ENCODE measurements at places on chromosomes 7 and 10. TPM values are rescaled to one million over a fixed set of nuclear protein-coding genes. Genes with fewer than 3 reads are reported as not detected.

DNA sequence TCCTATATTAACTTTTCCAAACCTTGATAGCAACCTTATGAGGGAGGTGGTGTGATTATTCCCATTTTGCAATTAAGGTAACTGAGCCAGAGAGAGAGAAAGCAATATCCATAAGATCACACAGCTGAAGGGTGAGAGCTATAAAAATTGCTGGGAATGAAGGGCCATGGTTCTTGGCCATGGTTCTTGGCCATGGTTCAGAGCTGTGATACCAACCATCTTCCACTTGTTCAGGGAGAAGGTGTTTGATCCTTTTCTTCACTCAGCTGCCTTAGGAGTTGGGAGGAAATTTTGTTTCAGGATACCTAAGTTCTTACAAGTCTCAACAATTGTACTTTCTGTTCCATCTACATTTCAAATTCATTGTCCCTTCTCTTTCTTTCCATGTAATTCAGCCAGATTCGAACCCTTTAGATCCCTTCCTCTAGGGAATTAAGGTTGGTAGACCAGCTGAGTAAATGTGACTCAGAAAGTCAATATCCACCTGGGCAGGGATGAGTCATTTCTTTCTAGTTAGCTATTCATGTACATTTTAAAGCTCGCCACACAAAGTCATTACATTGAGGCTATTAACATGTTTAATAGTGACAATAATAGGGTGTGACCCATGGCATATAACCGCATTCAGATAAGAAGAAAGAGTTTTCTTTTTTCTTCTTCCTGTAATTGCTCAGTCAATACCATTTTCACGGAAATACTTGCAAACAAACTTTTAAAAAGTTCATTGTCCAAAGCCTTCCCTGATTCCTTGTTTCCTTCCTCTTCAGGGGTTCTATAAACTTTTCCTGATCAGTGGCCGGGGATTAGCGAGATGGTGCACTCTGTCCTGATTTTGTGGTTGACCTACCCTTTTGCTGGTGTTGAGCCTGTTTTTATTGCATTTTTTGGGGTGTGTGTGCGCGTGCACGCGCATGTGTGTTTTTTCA is 143.4 kb downstream of the TCF7L2 start:
- H3K4me3 ChIP-seq = no peak overlapping the region
- H3K4me1 ChIP-seq = peaks cover 14% of the 10 kb centered on the region
- no peaks in the 10 kb centered on the region for H3K36me3 ChIP-seq
- no peak overlapping the region for H3K27ac ChIP-seq
- DNase-seq = no peak

- H3K4me1 ChIP-seq = no peaks in the 10 kb centered on the region
- DNase-seq = no peak
- H3K27me3 ChIP-seq = no peaks in the 10 kb centered on the region
- no peaks in the 10 kb centered on the region for H3K36me3 ChIP-seq
Measured at GRCh38 chr7:46028246-46028645, 107.2 kb upstream of the IGFBP3 start.

The GNAT3 gene
- not detected for total RNA-seq

DNA sequence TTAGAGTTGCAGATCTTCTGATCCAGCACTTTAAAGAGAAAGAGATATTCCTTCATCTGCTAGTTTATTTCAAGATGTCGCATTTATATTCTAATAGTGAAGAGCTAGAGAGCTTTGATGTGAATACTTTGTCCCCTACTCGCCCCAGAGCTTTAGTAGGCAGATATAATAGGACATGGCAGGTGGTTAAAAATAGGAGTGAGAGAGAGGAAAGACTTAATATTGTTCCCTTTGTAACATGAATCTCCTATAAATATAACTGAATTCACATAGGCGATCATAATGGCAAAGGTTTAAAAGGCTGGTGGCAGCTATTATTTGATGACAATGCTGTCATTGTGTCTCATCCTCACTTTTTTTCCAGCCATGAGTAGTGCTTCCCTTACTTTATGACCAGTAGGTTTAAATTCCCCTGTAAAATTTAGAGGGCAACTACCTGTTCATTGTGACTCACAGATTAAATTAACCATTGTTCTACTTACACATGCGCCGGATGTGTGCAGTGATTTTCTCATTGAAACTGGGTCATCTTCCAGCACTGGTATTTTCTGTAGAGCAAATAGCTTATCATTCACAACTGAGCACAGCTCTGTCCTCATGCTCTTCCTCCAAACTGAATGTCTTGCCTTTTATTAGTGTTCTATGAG is 906.7 kb upstream of the CELF2 start:
- no peak overlapping the region for H3K27ac ChIP-seq
- H3K27me3 ChIP-seq = no peaks in the 10 kb centered on the region
- DNase-seq = no peak
- H3K4me3 ChIP-seq = no peak overlapping the region

The FAM13C gene
- not detected for total RNA-seq

DNA sequence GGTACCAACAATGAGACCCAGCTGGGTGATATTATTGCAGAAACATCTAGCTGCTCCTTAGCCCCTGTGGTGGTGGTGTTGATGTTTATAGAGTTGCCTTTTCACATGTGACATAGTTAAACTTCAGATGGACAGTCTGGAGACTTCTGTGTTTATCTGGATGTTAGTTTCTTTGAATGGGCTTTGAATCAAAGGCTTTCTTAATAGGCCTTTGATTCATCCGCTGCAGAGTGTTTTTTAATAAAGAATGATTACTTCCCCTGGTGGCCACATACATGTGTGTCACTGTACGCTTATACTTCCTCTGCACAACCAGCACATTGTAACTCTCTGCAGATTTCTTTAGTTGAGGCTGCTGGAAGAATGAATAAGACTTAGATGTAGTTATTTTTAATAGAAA is 221.0 kb downstream of the DYNC1I1 start:
- DNase-seq = no peak
- no peak overlapping the region for H3K4me3 ChIP-seq
- no peaks in the 10 kb centered on the region for H3K4me1 ChIP-seq
- peaks cover 5% of the 10 kb centered on the region for H3K27me3 ChIP-seq
- H3K27ac ChIP-seq = no peak overlapping the region

- no peaks in the 10 kb centered on the region for H3K27me3 ChIP-seq
- H3K36me3 ChIP-seq = no peaks in the 10 kb centered on the region
- H3K4me1 ChIP-seq = no peaks in the 10 kb centered on the region
- no peak overlapping the region for H3K4me3 ChIP-seq
- no peak overlapping the region for H3K27ac ChIP-seq
Measured at GRCh38 chr7:145665499-145666258, 450.9 kb upstream of the CNTNAP2 start.

DNA sequence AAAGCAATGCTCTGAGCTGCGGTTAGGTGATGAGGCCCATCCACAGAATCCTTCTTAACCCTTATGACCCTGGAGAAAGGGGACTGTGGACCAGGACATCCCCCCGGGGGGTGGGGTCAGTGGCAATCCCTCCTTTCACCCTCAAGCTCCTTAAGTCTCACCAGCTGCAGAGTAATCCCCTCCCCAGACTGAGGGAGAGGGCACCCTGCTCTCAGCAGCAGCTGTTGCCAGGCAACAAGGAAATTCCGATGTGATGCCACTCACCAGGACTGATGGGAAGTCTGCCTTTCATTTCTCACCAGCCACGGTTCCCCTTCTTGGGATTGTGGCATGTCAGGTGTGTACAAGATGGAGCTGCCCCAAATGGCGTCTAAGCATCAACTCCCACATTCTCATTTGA is 129.6 kb downstream of the DOCK1 start:
- no peak overlapping the region for H3K4me3 ChIP-seq
- no peaks in the 10 kb centered on the region for H3K4me1 ChIP-seq
- H3K27me3 ChIP-seq = no peaks in the 10 kb centered on the region
- H3K36me3 ChIP-seq = no peaks in the 10 kb centered on the region
- H3K27ac ChIP-seq = no peak overlapping the region

GRCh38 chr10:128630787-128631252 is 504.6 kb upstream of the MKI67 start:
- DNase-seq = no peak
- peaks cover 5% of the 10 kb centered on the region for H3K27me3 ChIP-seq
- no peak overlapping the region for H3K4me3 ChIP-seq
- H3K36me3 ChIP-seq = no peaks in the 10 kb centered on the region

DNA sequence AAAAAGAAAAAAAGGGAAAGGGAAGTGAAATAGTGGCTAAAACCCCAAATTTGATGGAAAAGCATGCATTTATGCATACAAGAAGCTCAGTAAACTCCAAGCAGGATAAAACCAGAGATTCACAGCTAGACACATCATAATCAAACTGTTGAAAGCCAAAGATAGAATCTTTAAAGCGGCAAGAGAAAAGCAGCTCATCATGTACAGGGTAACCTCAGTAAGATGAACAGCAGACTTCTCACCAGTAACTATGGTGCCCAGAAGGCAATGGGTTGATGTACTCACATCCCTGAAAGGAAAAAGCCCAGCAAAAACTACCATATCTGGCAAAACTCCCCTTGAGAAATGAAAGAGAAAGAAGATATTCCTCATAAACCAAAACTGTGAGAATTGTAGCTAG is 60.4 kb downstream of the TPST1 start:
- no peaks in the 10 kb centered on the region for H3K36me3 ChIP-seq
- H3K27ac ChIP-seq = no peak overlapping the region
- H3K27me3 ChIP-seq = peaks cover 3% of the 10 kb centered on the region
- no peak for DNase-seq
- no peak overlapping the region for H3K4me3 ChIP-seq

The MCM10 gene
- total RNA-seq = 57.4 TPM

The OR2A5 gene
- total RNA-seq = not detected

All from activated CD4-positive, alpha-beta T cell treated with anti-CD3 and anti-CD28 coated beads, Interleukin-2, amount 10 ng/mL, durations not matched to agents 7 days and 5 days (primary cell).